ENCODE measurements at places on chromosomes 3 and 15.

- DNase-seq = no peak
Observed at GRCh38 chr3:30610702-30611368, 4.4 kb downstream of the TGFBR2 start.

GRCh38 chr3:27090275-27091041 lies 278.7 kb downstream of the NEK10 start:
- no peak for DNase-seq

DNA sequence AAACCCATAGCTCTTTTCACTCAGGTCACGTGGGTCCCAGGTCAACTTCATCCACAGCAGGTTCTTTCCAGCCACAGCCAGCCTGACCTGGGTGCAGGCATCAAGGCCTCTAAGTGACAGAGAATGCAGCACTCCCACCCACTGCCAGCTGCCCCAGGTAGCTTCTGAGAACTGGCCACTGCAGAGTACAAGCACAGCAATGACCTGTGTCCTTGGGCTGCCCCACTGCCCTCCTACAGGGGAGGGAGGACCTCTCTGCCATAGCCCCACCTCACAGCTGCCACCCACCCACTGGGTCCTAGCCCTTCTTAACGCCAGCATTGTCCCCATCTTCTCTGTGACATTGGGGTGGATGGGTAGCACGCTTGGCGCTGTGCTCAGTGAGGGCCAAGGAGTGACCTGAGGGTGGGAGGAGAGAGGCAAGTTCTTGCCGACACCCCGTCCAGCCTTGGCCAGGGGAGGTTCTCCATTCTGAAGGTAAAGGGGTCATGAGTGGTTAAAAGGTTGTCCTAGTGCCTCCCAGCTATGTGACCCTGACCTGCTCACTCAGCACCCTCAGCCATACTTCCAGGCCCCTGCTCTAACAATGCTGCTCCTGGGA lies 12.4 kb downstream of the CISH start:
- no peak for DNase-seq

DNA sequence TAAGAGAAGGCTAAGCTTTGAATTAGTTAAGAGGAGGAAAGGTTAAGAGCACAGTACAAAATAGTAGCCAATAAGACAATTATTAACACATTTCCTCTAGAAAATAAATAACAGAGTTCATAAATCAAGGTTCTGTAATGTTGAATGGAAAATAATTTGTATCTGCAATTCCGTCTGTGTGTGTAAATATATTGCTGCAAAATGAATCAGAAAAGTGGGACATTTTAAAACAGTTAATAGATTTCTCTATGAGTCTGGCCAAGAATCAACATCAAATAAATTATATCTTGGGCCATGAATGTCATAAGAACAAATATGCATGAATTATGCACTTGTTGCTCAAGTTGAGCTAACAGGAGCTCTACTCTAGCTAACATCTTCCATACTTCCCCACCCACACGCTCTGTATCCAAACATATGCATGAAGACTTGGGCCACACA lies 14.2 kb upstream of the SUCNR1 start:
- no peak for DNase-seq

DNA sequence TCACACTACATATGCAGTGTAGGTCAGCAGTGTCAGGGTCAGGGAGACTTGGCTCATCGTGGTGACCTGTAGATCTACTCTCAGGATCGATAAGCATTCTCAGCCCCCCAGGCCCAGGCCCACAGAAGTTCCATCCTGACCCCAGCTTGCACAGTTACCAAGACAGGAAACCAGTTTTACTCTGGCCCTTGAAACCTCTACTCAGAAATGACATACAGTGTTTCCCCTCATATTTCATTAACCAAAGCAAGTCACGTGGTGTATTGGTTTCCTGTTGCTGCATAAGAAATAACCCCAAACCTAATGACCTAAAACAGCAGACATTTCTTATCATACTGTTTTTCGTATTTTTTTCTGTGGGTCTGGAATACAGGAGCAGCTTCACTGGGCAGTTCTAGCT lies 242.2 kb downstream of the SLCO3A1 start:
- no peak for DNase-seq
